ENCODE measurements at places on chromosomes 5 and 9. TPM values are rescaled to one million over a fixed set of nuclear protein-coding genes. Genes with fewer than 3 reads are reported as not detected.

DNA sequence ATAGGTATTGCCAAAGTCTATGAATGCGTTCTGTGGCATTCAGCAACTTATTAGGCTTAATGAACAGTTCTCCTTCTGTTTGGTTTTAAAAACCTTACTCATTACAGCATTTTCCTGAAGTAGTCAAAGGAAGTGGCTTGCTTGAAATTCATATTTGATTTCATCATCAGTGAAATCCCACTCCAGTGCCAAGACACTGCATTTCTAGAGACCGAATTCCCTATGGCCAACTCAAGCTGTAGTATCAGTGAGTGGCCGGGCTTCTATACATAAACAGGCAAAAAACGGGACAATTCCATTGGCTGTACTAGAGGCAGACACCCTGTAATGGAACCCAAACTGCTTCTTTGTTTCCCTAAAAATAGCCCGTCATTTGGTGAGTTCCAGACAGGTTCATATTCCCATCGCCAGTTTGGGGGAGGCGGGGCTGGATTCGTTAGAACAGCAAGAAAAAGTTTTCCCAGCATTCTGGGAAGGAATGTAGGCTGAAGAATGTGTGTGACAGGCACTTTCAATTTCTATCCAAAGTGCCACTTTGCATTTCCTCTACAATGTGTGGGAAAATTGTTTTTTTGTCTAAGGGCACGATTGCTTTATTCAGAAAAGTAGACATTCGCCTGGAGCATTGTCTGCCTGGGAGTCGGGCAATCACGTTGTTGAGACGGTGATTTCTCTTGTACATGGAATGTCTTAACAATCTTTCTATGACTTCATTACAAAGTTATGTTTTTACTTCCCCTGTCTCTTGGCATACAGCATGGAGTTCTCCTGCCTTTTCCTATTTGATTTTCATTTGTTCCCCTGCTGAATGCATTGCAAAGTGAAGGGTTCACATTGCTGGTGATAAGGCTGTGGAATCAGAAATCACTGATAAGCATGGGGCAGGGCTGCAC lies 141.8 kb upstream of the MAST4 start:
- no peak for DNase-seq

GRCh38 chr9:78091731-78092130 lies 60.1 kb upstream of the GNAQ start:
- no peak for DNase-seq

NOXA1 gene
- 0.51 TPM for total RNA-seq

DNA sequence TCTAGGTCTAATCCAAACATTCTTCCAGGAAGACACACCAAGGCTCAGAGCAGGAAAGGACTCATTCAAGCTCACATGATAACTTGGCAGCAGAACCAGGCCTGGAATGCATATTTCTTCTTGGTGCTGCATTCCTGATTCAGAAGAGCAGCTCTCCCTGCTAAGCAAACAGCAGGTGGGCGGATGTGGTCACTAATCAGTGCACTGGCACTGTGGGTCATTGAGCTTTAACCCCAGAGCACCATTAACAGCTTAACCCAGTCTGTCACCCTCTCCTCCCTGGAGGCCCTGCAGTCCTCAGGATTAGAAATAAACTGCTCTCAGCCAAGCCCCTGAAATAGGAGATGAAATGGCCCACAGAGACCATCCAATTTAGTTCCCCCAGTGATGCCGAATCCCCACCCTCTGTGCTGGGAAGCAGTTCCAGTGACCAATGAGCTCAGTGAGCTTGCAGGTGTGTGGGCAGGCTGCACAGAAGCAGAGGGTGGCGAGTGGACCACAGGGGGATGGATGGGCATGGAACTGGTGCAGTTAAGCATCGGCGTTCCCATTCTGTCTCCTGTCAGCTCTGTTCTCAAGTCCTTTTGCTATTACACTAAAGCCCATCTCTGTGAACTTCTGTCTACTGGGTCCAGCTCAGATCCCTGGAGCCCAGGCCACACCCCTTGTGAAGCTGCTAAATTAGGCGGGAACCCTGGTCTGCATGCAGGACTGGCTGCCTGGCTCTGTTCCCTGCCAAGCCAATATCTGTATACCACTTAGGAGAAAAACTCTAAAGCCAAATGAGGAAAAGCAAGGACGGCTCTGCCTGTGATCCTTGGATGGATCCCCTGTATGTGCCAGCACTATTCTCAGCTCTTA lies 16.6 kb upstream of the MEGF9 start:
- peak; percentile 95 for DNase-seq

- DNase-seq = no peak
Measured at GRCh38 chr9:123250504-123250903, 17.9 kb downstream of the STRBP start.

- DNase-seq = no peak
Measured at GRCh38 chr5:132640613-132641012, 17.4 kb upstream of the IL13 start.

DELE1 gene
- 46.6 TPM for total RNA-seq

C9orf50 gene
- not detected for total RNA-seq

SMIM33 gene
- total RNA-seq = not detected

DNA sequence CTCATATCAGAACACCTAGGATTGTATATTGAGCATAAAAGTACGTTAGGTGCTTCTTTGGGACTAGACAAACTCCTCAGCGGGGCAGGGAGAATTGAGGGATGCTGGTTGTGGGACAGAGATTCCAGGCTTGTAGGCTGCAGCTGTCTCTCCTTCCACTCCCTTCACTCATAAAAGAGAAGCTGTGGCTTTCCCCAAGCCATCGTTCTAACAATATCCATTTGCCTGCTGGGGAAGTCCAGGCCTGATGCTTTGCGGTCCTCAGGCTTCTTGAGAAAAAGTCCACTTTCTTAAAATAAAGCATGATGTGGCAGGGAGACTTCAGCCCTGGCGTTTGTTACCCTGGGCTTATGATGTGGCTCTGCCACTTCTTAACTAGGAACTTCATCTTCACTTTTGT lies 129.3 kb upstream of the OSMR start:
- DNase-seq = no peak

CDC20B gene
- not detected for total RNA-seq

GRCh38 chr5:154485850-154486426 lies 7.9 kb upstream of the HAND1 start:
- no peak for DNase-seq

DNA sequence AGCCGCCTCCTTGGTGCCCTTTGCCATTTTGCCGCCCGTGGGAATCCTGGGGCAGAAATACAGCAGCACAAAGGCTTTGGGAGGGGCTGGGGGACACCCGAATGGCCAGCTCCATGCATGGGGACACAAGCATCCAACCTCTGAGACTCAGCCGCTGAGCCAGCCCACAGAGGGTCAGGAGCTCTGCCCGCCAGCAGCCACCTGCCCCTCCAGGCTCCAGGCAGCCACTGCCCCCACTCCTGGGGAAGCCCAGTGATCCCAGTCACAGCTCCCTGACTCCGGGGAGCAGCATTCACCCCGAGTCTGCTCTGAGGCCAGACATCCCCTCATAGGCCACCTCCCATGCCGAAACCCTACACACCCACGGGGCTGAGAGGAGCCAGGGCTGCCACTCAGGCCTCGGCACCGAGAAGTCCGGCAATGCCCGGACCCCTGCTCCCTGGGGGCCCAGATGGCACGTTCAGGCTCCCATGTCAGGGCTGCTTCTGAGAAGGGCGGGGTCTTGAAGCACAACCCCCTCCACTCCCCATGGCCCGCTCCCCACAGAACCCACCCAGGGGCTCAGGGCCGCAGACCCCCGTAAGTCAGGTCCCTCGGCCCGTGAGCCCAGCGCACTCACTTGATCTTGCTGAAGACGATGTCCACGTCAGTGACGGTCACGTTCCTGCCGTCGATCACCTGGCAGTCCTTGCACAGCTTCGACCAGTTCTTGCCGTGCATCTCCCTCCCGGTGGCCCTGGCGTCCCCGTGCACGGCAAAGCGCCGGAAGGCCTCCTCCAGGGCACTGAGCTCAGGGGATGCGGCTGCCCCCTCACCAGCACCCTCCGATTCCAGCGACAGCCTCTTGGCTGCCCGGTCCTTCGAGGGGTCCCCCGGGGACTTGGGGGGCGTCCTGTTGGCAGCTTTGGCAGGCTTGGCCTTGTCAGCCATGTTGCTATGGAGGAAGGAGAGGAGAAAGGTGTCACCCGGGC lies 15.7 kb downstream of the TPPP start:
- DNase-seq = no peak

GRCh38 chr9:71285191-71285656 lies 163.8 kb upstream of the TRPM3 start:
- peak; percentile 72 for DNase-seq

GRCh38 chr5:74424162-74424868 lies 216.2 kb downstream of the ENC1 start:
- DNase-seq = peak; percentile 39

DNA sequence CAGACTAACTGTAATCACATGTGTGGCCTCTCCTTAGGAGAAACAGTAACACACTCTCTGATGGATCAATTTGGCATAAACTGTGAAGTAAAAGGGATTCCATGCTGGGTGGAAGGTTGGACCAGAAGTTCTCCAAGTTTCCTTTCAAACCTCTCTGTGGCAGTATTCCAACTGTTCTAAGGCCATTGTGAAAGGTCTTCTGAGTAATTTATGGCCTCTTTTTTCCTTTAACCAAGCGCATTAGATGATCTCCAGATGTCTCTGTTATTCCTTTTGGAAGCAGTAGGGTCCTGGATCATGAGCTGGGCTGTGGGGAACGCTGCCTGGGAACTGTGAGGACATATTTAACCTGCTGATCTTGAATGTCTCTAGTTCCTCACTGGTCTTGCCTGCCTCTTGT lies 80.6 kb upstream of the IL6ST start:
- no peak for DNase-seq

GRCh38 chr9:87857141-87857947 lies 25.3 kb upstream of the SPATA31E1 start:
- DNase-seq = no peak

DNA sequence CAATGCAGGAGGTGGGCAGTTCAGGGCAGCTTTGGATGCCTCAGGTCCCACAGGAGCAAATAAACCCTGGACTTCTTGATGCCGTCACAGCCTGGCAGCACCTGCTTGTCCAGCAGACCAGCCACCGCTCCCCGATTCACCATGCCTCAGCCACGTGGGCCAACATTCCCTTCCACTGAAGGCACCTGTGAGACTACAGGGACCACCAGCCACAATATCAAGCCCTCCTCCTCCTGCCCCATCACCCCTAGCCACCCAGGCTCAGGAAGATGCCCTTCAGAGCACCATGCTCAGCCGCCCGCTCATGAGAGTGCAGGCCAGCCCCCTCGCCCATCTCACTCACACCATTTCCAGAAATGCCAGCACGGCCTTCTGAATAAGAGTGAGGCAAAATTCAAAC lies 234.7 kb downstream of the SYK start:
- DNase-seq = no peak

DNA sequence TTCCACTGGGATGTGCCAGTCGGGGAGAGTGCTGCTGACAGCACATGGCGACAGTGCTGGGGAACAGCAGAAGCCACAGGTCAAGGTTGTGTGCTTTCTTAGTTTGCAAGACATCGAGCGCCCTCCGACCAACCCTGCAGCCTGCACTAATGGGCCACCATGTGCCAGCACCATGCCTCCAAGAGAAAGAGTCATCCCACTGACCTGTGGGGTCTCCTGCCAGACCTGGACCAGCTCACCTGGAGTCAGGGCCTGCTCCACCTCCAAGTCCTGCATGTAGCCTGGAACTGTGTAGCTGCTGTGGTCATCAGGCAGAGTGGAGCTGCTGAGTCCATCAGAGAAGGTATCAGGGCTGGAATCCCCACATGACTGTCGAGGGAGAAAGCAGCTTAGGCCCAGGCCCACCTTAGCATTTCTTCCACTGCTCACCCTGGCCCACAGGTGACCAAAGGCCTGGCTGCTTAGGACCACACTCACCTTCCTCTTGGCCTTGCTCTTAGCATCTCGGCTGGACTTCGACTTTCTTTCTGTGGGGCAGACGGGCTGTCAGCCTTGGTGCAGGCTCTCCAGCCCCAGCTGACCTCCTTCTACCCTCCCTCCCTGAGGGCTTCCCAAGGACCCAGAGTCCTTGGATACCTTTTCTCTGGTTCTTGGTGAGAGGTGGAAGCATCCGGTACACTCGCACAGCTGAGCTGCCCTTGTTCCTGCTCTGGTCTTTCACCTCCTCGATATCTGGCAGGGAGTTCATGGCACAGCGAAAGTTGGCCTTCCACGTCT lies 4.1 kb downstream of the IRF1 start:
- no peak for DNase-seq

GNAQ gene
- 0.86 TPM for total RNA-seq

DNA sequence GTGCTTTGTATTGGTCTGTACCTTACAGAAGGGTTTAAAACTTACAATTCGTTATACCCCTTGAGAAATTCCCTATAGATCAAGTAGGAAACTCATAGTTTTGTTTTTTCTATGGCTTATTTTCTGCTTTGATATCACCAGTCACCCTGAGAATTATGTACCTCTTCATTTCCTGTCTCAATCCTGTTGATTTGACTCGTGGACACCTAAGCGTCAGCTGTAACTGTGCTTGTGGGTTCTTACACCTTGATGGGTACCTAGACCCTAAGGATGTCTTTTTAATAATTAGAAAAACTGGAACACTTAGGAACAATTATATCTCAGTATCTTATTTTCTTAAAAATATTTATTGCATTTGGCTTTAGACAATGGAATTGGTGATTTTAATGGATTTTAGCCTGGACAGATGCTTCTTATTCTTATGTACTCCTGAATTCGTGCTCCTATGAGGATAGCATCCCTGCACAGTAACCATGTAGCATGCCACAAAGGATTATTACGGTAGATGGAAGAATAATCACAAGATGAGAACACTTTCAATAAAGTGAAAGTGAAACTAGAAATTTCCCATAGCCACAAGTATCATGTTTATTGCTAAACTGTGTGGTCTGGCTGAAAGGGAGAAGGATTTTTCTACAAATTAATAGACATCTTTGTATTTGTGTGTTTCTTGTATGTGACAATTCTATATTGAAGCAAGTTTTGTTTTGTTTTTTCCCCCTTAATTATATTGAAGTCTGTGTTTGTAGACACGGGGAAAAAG lies 1920.3 kb upstream of the WWC1 start:
- peak; percentile 18 for DNase-seq

- no peak for DNase-seq
Measured at GRCh38 chr5:150651382-150651781, 9.7 kb upstream of the MYOZ3 start.

- DNase-seq = peak; percentile 42
Measured at GRCh38 chr5:13503017-13503416, 441.5 kb downstream of the DNAH5 start.

GRCh38 chr5:9623661-9624060 lies 6.5 kb downstream of the TAS2R1 start:
- no peak for DNase-seq

PCDHB9 gene
- 0.73 TPM for total RNA-seq

FUT7 gene
- not detected for total RNA-seq

- DNase-seq = no peak
Measured at GRCh38 chr5:144202072-144202471, 31.4 kb downstream of the KCTD16 start.

DNA sequence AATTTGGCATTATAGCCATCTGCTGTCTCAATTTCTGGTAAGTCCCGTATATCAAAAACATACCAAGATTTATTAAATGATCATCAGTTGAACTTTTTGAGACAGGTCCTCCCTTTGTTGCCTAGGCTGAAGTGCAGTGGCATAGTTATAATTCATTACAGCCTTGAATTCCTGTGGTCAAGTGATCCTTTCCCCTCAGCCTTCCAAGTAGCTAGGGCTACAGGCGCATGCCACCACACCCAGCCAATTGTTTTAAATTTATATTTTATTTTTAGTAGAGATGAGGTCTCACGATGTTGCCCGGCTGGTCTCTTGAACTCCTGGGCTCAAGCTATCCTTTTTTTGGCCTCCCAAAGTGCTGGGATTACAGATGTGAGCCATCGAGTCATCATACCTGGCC lies 418.9 kb downstream of the ARHGEF28 start:
- DNase-seq = no peak

PCA3 gene
- not detected for total RNA-seq
